ENCODE measurements at places on chromosomes 11 and 22.

DNA sequence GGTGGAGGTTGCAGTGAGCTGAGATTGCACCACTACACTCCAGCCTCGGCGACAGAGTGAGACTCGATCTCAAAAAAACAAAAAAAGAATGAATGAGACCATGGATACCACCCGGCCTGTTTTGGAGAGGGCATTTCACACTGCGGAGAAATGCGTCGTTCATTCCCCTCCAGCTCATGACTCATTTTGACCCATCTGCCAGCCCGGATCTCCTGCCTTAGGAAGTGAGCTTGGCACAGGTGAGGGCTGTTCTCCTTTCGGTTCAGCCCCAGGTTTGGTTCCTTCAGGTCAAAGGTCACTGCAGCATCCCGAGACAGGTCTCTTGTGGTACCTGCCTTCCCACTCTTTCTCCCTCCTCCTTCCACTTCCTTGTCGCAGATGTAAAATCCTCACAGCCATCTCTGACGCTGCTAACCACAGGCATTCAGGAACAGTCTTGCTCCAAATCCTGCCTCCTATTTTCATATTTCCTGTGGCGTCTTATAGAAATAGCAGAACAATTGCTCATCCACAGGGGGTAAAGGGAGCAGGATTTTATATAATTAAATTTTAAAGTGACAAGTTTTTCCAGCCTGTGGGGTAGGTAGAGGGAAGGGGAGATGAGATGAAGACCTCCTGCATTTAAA lies 517.9 kb downstream of the NTM start:
- no peak for DNase-seq

DNA sequence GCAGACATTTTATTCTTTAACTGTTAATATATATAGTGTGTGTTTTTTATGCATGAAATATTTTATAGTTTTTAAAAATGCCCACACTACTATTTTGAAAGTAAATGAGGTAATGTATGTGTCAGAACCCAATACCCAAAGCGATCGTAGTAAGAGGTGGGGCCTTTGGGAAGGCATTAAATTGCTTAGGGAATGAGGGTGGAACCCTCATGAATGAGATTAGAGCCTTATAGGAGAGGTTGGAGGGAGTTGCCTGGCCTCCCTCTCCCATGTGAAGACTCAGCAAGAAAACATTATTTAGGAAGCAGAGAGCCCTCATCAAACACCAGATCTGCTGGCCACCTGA lies 11.1 kb downstream of the KLHL35 start:
- no peak for DNase-seq

- DNase-seq: no peak
Observed at GRCh38 chr22:45067731-45068130, 57.9 kb upstream of the PHF21B start.

GRCh38 chr11:64388894-64389293 lies 29.9 kb downstream of the RPS6KA4 start:
- DNase-seq: no peak

GRCh38 chr22:27639248-27640086 lies 162.1 kb downstream of the MN1 start:
- no peak for DNase-seq

DNA sequence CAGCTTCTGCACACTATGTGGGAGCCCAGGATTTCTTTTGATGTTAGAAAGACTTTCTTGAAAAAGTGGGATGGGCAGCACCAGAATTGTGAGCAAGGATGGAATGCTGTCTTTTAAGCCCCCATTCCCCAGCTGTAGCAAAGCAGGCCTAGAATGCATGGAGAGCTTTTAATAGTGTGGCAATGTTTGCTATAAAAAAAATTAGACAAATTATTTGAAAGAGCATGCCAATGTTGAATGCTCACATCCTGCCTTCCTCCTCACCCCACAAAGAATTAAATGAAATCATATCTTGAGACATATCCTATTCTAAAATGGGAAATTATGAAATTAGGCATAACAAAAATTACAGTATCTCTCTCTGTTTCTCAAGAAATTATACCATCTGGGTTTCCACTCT lies 154.7 kb downstream of the C11orf91 start:
- no peak for DNase-seq

DNA sequence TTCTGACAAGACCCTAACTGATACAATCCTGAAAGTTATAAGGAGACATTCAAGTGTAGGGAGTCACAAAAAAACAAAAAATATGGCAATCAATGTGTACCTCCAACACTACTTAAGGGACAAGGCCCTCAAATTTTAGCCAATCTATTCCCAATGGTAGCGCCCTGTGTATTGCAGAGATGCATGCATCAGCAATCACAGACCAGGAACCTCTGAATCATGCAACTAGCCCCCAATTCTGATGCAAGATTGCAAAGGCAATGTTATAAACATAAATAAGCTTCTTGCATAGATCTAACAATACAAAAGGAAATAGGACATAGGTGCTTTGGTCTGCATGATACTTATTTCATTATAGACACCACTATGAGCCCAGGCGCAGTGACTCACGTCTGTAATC lies 29.7 kb upstream of the SIK2 start:
- no peak for DNase-seq

GRCh38 chr11:36840378-36840777 lies 242.3 kb upstream of the RAG2 start:
- DNase-seq: no peak

DNA sequence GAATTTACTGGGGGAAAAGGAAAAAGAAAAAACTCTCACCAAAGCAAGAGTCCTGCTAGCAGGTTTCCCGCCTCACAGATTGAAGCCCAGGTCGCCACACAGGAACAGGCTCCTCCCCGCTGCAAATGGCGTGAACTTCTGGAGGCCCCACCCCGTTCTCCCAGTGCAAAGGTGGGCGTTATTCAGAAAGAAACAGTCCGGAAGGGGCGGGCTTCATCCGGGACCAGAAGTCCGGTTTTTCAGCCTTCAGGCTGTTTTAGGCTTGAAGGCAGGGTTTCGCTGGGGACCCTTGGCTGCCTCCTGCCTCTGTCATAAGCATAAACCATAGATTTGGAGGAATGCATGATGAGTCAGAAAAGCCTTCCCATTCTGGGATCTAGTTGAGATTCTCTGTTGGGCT lies 148.3 kb upstream of the POU2AF2 start:
- no peak for DNase-seq

DNA sequence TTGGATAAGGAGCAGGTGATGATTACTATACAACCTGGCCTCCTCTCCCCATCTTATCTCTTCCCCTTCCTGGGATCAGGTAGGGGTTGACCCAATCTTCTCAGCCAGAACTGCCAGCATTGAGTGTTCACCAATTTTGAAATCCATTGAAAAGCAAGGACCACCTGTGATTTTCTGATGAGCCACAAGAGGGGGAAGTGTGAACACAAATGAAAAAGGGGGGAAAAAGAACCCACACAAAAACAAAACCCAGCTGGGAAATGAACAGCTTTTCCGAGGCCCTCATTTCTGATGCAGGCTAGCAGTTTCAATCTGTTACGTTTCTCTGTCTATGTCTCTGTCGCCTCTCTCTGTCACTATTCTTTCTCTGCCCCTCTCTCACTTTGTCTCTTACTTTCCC lies 161.9 kb downstream of the INSC start:
- DNase-seq: no peak

DNA sequence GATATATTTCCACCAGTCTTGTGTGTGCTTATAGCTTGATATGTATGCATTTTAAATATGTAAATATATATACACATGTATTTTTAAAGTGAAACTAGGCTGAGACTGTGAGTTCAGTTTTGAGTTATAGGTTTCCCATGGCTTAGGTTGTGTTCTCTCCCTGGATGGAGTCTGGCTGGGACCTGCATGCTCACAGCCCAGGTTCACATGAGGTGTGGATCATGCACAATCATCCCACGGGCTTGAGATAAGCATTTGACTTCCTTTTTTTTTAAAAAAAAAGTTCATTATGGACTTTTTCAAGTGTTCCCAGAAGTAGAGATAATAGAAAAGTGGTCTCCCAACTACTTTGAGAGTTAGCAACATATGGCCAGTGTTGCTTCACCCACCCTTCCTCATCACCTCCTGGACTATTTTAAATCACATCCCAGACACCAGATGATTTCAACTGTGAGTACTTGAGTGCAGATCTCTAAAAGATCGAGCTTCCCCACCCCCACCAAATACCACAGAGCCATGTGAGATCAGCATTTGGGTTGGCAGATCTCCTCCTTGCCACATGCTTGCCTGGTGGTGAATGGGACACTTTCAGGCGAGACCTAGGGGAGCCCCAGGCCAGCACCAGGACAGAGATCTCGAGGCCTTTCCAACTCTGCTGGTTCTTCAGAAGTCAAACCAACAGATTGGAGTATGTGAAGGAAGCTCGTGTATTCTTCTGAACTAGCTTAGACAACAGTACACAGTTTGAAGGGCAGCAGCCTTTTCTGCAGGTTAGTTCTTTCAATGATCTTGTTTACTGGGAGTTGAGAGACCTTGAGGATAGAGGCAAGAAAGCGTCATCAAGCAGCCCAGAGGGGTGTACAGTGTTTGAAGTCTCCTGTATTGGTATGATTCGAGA lies 15.9 kb downstream of the MED15 start:
- no peak for DNase-seq

DNA sequence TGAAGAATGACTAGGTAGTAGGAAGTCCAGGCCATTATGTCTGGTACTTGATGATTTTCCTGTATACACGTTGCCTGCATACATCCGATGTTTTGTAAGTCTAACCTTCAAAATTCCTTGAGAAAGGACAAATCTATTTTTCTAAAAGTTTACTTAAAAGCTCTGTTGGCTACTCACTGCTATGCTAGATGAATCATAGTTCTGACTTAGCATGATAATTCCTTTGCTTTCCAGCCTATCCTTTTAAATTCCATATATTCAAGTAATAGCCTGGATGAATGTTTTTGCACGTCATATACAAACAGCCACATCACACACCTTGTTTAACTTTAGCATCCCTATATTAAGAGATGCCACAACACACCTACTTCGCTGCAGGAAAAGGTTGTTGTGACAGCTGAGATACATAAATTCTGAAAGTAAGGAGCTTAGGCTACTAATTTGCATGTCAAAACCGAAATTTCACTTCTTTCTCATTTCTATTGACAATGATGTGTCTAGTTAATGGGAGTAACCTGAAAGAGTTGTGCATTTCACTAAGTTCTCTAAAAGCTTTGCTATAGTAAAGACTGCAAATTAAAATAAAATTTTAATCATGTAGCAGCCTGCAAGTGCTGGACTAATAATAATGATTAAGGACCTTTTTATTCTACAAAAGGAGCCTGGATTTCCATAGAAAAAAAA lies 1116.4 kb downstream of the JRKL start:
- DNase-seq: no peak

GRCh38 chr22:33415401-33415800 lies 357.2 kb upstream of the SYN3 start:
- DNase-seq: no peak

DNA sequence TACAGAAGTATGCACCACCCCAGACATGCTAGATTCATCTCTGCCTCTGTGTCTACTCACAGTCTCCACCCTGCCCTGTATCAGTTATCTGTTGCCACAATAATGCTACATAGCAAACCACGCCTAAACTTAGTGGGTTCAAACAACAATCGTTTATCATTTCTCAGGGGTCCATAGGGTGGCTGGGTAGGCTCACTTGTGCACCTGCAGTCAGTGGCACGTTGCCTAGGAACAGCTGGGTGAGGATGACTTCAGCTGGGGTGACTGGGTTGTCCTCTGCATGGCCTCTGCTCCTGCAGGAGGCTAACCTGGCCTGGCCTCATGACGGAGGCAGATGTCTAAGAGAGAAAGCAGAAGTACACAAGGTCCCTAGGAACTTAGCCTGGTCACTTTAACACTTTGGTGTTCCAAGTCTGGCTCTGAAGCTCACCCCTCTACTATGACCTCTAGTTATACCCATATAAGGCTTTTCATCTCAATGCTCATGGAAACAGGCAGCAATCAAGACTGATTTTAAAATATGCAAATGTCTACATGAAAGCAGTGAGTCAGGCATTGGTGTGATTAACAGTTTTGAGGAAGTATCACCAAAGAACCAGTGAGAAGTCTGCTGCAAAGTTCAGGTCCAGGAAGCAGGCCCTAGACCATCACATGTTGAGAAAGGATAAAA lies 10.7 kb downstream of the OLFML1 start:
- no peak for DNase-seq

- DNase-seq: no peak
Observed at GRCh38 chr11:92391364-92391763, 166.7 kb downstream of the FAT3 start.

DNA sequence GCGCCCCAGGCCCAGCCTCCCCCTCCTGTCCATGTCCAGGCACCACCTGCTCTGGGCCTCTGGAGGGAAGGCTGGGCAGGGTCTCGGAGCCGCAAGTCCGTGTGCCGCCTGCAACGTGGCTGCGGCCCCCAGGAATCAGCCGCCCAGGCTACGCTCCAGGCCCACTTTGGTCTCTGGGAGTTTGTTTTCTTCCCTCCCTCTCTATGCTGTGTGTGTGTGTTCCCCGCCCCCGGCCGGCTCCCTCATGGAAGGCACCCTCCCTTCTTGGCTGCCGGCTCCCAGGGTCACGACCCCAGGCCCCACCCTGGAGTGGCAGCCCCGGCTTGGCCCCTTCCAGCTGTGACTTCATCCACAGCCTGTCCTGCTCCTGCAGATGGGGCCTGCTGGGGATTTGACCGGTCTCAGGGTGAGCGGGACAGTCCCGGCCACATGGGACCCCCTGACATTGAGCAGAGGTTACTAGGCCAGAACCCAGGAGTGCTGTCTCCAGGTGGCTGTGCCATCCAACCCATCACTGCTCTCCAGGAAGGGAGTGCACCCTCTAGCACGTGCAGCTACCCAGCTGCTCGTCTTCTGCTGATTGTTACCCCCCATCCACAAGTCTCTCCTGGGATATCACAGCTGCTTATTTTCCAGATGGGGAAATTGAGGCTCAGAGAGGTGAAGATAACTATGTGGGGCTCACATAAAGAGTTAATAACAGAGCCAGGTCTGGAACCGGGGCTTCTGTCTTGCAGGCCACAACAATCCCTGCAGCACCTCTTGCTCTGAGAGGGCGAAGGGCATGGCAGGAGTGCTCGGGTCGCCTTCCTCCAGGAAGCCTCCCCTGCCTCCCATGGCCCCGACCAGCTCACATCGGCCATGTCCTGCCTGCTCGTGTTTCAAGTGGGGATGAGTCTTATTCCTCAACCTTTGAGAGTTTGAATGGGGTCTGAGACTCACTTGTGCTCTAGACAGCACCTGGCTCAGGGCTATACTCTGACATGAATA lies 2.8 kb upstream of the LIF start:
- no peak for DNase-seq

DNA sequence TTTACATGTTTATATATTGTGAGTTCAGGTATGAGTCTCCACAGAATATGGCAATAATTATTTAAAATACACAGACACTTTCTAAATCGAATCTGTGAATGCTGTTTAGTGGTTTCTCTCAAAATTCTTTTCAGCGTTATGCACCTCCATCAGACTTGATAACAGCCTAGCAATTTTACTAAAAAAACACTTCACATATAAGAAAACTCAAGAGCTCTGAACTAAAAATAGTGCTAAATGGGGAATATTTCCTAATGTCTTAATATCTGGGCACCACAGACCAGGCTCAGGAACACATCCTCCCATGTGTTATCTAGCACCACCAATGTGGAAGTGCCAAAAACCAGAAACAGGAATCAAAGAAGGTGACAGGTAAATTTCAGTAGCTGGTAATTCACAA lies 47.9 kb downstream of the ARHGAP32 start:
- DNase-seq: no peak
